Astrocyte of the cerebellum (primary cell): ENCODE measurements at places on chromosomes 3 and 15.

- DNase-seq = no peak
Observed at GRCh38 chr3:167776066-167776685, 40.7 kb downstream of the SERPINI1 start.

DNA sequence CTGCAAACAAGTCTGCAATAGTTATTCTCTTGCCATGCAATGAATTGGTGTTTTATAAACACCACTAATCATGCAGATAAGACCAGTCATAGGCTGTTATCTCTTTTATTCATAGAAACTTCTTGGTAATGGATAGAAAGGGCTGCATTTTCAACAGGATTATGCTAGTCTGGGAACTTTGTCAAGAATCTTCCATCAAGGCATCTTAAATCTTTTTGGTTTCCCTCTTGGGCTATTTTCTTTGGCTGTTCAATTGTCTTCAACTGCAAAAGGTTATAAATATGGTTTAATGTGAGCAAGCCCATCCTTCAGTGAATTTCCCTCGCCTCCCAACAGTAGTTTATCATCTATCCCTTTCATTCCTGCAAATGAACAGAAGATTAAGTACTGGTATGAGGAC is 59.0 kb upstream of the MINAR1 start:
- no peak for DNase-seq

GRCh38 chr3:182524711-182525401 is 268.4 kb upstream of the ATP11B start:
- no peak for DNase-seq

GRCh38 chr3:5022187-5022965 is 43.1 kb downstream of the BHLHE40 start:
- no peak for DNase-seq

DNA sequence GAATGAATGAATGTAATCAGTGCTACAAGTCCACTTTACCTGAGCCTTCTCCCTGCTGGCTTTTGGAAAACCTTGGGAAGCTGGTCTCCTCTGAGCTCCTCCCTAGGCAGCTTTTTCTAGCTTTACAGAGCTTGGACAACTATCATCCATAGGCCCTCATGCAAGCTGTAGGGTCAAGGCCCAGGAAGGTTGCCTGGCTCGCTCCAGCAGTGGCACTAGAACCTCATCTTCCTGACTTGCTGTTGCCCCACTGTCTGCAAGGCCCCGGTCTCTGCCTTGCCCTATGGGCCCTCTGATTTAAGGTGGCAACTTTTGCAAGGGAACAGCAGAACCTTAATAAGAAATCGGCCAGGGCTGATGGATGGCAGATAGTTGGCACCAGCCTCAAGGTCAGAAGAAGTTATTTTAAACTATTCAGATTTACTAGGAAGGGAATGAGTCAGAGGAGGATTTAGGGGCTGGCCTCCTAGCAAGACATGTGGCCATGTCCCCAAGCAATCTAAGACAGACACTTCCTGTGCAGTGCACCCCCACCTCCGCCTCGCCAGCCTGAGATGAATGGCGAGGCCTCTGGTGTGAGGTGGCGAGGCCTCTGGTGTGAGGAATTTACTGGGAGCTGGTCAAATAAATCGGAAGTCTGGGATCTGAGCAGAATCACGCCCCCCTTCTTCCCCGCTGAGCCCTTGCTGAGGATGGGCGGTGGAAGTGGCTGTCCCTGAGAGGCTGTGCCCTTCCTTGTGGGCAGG is 180.8 kb downstream of the MEGF11 start:
- DNase-seq = no peak

DNA sequence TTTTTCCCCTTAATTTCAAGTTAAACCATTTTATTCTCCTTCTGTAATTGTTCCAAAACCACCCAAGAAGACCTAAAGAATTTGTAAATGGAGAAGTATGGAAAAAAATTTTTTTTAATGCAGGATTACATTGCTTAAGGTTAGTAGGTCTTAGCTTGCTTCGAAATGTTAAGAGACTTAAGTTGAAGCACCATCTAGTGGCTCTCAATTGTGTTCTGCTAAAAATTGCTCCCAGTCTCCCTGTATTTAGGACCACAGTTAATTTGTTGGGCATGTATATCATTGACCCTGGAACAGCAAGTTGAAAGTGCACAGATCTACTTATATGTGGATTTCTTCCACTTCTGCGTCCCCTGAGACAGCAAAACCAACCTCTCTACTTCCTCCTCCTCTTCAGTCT is 32.4 kb downstream of the CD200R1L start:
- DNase-seq = peak; percentile 62

- no peak for DNase-seq
Observed at GRCh38 chr3:126208182-126208581, 27.8 kb upstream of the ALDH1L1 start.

DNA sequence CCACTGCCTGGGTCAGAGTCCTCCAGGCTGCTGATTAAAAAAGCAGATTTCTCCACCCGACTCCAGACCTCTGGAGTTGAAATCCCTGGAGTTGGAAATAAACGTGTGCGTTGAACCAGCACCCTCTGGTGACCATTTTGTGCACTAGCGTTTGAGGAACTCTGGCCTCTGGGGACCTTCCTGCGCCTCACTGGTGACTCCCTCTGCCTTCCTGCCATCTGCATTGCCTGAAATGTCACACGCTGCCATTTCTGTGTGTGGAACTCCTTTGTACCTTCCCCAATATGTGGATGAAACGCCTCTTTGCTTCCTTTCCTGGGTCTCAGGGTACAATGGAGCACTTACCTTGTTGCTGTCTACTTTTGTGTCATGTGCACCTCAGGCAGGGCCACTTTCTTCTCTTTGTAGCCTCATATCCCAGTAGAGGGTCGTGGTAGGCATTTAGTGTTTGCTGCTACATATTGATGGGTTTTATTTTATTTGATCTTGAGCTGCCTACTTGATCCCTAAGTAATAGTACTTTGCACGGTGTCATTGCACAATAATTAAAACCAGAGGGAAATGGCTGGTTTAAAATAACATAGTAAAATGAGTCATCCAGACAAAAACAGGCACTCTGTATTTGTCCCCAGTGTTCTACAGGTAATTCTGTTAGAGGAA is 56.8 kb downstream of the GPR171 start:
- DNase-seq = peak; percentile 49

- DNase-seq = no peak
Observed at GRCh38 chr15:62770111-62770660, 272.4 kb upstream of the TPM1 start.

GRCh38 chr3:46465196-46465520 is 453 bp upstream of the LTF start:
- DNase-seq = no peak

DNA sequence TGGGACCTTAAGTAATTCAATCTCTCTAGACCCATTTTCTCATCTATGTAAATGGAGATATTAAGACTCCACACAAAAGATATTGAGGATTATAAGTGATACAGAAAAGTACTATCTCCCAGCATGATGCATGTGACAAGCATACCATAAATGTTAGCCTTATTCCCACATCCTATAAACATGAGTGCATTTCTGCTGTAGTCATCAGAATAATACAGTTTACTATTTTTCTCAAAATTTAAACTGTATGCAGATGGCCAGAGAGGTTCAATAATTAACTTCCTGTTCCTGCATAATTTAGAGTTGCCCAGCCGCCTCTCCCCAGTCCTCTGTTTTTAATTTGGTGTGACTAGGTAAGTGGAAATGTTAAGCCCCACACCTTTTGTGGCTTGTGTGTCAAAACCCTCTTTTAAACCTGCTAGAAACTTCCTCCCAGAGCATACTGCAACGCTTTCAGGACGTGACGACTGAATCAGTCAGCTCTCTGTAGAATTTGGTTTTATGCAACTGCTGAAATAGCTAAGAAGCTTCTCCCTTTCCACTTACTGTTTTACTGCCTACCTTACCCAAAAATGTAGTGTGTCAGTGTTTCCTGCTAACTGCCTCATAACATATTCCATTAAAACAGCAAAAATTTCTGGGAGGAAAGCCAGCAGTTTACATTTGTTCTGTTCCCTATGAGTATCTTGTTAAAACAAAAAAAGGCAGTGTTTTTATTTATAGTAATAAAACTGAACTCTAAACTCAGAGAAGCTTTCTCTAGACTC is 1037.9 kb downstream of the EPHA3 start:
- DNase-seq = no peak

- DNase-seq = peak; percentile 20
Observed at GRCh38 chr3:167913219-167913835, 177.8 kb downstream of the SERPINI1 start.

DNA sequence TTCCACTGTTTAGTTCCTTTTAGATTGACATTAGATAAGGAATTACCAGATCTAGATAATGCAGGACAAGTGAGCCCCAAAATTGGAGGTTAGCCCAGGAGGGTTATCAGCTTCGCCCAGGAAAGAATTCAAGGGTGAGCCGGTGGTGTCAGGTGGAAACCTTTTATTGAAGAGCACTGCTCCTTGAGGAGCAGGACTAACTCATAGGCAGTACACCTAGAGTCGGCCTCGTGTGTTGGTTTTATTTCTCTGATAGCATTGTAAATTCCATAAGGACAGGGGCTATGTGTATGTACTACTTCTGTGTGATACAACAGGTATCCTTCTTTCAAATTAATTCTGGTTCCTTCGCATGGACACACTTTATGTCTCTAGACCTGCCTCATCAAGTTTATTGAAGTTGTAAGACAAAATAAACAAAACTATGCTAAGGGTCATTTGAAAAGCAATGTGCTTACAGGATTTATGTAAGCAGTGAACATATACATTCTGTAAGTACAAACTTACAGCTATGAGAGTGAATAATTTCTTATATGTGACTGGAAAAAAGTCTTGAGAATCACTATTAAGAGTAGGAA is 57.2 kb downstream of the SNX4 start:
- no peak for DNase-seq

DNA sequence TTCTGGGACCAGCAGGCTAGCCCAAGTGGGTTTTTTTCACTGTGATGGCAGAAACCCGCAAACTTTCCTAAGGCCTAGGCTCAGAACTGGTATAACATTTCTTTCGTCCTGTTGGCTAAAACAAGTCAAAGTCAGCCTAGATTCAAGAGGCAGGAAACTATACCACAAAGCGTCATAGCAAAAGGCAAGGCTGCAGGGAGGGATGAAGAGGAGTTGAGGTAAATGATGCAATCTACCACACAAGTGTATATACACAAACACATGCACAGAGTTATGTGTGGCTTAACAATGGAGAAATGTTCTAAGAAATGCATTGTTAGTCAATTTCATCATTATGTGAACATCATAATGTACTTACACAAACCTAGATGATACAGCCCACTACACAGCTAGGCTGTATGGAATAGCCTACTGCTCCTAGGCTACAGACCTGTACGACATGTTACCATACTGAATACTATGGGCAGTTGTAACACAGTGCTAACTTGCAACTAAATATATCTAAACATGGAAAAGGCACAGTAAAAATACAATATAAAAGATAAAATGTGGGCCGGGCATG is 225.6 kb downstream of the TBL1XR1 start:
- DNase-seq = no peak

GRCh38 chr3:45635475-45636256 is 41.1 kb downstream of the LIMD1 start:
- peak; percentile 60 for DNase-seq

DNA sequence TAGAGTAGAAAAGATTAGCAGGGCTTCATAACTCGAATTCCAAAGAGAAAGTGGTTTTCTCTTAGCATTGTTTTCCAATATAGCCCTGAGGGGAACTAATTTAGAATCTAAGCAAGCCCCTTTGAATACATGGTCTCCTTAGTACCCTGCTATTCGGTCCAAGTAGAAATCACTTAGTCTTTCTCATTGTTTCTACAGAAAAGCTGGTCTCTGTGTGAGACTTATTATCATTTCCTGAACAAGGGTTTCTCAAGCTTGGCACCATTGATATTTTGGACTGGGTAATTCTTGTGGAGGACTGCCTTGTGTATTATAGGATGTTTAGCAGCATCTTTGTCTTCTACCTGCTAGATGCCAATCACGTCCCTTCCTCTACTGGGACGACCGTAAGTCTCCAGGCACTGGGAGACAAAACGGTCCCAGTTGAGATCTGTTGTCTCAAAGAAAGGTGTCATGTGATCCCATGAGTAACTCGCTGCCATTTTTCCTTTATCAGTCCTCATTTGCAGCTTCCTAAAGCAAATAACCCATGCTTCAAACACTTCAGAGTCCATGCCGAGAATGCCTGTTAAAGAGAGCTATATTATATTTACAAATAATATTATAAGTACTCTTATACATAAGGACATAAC is 230.7 kb upstream of the SLCO3A1 start:
- peak; percentile 15 for DNase-seq

GRCh38 chr15:62026487-62027262 is 33.6 kb downstream of the VPS13C start:
- DNase-seq = no peak

DNA sequence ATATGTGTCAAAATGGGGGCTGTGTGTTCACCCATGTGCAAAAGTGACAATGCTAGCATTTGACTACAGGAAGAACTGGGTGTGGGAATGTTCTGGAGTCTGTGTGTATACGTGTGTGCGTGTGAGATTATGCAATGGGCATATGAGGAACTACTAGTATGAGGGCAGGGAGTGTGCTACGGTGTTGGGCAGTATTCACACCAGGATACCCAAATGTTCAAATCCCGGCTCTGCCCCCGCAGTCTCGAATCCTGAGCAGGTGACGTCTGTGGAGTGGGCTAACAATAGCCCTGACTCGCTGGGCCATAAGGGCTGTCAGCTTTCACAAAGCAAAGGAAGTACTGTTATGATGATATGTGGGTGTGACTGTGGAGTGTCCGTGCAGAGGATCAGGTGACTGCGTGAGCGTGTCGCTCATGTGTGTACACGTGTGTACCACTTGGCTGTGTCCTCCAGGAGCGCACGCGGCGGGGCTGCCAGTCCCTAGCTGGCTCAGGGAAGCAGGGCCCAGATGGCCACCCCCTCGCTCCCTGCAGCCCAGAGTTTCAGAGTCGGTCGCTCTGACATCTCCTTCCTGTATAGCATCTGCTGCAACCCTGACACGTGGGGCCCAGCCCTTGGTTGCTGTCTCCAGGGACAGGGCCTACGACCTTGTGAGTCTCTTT is 27.2 kb downstream of the IQSEC1 start:
- DNase-seq = no peak

- DNase-seq = no peak
Observed at GRCh38 chr3:155372281-155372680, 78.8 kb upstream of the STRIT1 start.

- DNase-seq = no peak
Observed at GRCh38 chr15:95168951-95169431, 937.6 kb downstream of the MCTP2 start.

GRCh38 chr3:110569073-110569472 is 502.5 kb upstream of the NECTIN3 start:
- DNase-seq = no peak

DNA sequence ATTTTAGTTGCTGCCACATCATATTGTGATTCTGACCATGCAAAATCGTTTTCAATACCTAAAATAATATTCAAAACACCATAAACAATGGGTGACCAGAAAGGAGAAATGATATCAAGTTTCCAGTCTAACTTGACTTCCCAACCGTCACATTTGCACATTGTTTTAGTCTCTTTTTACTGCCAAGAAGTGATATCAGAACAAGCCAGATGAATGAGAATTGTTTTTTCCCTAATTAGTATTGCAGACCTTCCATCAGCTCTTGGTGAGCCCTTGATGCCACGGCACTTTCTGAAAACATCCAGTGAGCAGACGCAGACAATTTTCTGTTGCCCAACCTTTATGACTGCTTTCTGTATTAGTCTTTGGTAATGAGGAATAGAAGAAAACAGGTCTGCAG is 62.5 kb downstream of the SPATA16 start:
- DNase-seq = no peak

- no peak for DNase-seq
Observed at GRCh38 chr3:99286266-99286845, 352.0 kb upstream of the COL8A1 start.
